ENCODE measurements at places on chromosomes 2 and 18.

- DNase-seq = no peak
Observed at GRCh38 chr2:59528525-59528924, 1024.9 kb downstream of the BCL11A start.

DNA sequence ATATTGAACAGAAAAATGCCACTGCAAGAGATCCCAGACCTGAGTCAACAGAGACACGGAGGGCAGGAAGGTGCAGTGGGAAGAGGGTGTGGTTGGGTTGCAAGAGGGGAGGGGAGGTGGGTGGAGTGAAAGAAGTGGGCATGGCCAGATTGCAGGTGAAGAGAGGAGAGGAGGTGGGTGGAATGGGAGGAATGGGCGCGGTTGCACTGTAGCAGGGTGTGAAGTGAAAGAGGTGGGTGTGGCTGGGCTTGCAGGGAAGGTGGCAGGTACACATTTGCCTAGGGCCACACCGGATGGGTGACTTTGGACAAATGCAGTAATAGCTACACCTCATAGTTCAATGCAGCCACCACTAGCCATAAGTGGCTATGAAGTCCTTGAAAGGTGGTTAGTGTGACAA is 71.1 kb downstream of the DOCK10 start:
- no peak for DNase-seq

GRCh38 chr2:40400336-40400953 is 51.4 kb downstream of the SLC8A1 start:
- DNase-seq = no peak

GRCh38 chr2:47767497-47767844 is 15.5 kb upstream of the MSH6 start:
- no peak for DNase-seq

- DNase-seq = peak; percentile 20
Observed at GRCh38 chr2:217993138-217993537, 9.7 kb downstream of the TNS1 start.

- DNase-seq = no peak
Observed at GRCh38 chr2:149021761-149022160, 16.7 kb upstream of the LYPD6B start.

Data from HL-60 (cell line).